ENCODE measurements at places on chromosomes 2 and 18.

GRCh38 chr2:118292991-118293390, 204.7 kb downstream of the INSIG2 start:
- no peak for DNase-seq

- no peak for DNase-seq
These were observed 157.6 kb downstream of the EN1 start for GRCh38 chr2:118689874-118690273.

DNA sequence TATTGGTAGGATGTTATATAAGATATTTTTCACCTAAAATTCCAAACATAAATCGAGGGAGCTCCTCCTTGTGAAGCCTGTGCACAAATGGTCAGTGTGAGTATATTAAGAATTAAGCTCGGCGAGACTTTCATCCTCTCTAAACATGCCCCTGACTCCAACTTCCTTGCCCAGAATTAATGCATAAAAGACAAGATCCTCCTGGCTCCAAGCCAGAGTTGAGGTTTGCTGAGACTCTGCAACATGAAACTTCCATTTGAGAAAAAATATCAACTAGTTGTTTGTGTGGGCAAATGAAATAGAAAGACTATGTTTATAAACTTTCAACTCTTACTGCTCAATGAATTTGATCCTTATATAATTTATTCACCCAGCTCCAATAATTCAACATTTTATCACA, 68.1 kb downstream of the CCDC178 start:
- DNase-seq = no peak

DNA sequence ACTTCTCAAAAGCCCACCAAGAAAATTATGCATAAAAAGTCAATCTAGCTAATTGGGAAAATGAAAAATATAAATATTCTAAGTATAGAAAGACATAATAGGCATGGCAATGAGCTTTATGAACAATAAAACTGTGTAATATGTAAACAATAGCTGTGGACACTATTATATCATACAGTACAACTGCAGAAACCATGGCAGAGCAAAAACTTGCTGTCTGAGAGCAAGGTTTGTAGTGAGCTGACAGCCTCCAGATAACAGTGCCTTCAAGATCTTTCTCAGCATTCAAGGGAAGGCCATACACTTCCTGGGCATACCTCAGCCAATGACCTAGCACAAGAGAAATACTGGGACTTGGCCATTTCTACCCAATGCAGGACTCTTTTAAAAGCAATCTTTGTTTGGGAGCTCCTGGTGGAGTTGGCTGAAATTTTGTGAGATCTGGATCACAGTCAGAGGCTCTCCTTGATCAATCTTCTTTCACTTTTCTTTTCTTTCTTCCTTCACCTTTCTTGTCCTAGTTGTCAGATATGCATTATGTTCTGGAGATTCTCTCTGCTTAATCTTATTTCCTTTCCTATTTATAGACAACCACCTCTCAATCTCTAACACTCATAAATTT, 427.2 kb upstream of the UBE2E3 start:
- no peak for DNase-seq

DNA sequence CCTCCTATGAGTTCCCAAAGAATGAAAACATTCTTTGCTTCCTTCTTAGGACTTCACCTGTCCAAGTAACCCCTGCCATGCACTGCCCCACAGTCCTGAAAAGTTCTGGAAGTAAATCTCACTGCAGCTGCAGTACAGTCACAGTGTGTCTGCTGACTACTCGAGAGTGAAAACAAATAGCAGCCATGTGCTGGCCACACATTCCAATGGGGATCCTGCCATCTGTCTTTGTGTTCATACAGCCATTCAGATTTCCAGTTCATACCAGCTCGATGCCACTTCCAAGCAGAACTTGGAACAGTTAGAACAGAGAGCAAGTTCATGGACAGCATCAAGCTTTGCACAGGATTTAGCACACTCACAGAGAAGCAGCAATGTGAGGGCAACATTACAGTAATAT, 629.9 kb upstream of the ACVR2A start:
- no peak for DNase-seq

DNA sequence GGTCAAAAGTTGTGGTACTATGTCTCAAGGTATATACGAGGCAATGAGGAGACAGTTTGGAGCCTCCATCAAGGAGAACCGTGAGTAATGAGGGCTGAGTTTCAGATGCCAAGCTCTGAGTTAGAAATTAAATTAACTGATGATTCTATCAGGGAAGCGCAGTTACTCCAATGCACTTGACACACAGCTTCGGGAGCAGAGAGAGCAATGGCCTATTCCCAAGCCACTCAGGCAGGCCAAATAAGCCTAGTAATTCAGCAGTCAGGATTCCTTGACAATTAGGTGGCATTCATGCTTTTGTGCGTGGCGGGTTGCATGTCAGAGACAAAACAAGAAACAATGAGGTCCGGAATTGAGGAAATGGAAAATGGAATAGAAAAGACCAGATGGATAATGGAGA, 123.2 kb downstream of the MMADHC start:
- no peak for DNase-seq

DNA sequence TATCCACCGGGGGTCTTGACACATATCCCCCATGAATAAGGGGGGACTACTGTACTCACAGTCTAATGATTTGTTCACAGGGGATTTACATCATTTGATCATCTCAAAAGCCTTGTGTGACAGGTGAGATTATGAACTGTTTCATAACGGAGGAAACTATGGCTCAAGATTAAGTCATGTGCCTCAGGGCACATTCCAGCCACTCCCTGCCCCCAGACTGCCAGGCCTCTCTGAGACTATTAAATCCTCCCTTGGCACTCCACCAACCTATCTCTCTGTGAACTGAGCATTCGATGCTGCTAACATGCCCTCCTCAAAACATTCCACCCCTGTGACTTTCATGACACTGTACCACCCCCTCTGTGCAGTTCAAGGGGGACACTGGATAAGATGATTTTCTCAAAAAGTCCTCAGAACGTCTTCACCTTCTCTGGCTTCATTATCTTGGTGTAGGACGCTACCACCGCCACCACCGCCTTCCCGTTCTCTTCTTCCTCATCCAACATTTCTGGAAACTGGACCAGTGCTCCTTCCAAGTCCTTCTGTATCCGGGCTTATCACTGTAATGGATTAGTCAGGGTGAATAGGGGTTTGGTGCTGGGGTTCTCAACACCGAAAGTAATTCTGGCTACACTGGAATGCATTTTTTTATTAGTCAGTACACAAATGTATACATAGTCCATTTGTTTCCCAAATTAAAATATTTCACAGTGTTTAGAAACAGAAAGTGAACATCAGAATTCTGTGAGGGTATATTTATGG, 169.6 kb downstream of the KCNS3 start:
- no peak for DNase-seq

DNA sequence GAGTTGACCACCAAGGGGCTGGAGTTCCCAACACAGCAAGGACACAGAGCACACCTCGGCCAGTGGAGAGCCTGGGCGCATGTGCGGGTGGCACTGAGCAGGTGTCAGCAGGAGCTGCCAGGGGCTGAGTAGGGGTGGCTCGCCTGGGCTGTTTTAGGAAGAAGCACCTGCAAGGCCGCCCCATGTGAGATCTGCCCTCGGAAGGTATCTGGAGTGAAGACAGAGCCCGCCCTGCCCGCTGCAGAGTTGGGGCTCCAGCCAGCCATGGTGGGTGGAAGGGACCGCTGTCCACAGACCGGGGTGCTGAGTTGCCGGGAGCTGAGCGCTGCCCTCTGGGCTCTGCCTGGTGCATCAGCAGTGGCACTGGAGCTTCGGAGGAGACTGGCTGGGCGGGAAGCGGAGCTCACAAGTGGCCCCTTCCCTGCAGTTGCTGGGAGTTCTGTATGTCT, 35.2 kb downstream of the MTERF4 start:
- DNase-seq = no peak

DNA sequence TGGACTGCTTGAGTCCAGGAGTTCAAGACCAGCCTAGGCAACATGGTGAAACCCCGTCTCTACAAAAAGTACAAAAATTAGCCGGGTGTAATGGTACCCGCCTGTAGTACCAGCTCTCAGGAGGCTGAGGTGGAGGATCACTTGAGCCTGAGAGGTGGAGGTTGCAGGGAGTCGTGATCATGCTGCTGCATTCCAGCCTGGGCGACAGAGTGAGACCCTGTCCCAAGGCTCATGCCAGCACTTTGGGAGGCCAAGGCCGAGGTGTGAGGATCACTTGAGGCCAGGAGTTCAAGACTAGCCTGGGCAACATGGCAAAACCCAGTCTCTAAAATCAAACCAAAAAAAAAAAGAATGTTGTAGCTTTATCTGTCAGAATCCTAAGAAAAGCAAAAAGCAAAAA, 25.4 kb downstream of the SMC6 start:
- DNase-seq = no peak

DNA sequence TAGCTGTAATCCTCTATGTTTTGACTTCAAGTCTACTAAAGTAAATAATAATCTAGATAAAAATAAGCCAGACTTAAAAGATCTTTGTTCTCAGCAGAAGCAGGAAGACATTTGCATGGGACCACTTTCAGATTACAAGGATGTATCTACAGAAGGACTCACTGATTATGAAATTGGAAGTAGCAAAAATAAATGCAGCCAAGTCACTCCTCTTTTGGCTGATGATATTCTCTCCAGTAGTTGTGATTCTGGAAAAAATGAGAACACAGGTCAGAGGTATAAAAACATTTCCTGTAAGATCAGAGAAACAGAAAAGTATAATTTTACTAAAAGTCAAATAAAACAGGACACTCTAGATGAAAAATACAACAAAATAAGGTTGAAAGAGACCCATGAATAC, 338.4 kb downstream of the ZNF804A start:
- no peak for DNase-seq

GRCh38 chr2:60555066-60555782, 1.8 kb upstream of the BCL11A start:
- DNase-seq = no peak

GRCh38 chr2:84052913-84053312, 406.2 kb downstream of the SUCLG1 start:
- DNase-seq = no peak

DNA sequence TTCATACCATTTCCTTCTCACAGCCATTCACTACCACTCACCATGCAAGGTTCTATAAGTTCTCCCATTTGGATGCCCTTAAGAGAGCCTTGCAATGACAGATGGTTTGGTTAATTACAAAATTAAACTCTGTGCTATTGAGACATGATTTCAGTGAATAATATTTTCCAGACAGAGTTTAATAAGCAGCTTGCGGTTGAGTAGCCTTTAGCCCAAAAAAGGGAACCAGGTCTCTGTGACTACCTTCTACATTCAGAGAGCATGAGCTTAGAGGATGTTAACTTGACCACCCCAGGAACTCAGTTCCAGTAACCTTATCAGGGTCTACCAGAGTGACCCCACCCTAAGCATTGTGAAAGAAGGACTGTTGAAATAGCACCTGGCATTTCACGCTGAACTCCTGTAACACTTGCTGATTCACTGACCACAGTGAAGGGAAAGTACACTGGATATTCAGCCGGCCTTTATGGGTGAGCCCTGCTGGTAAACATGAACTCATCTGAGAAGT, 1173.1 kb upstream of the ZEB2 start:
- DNase-seq = peak; percentile 12

DNA sequence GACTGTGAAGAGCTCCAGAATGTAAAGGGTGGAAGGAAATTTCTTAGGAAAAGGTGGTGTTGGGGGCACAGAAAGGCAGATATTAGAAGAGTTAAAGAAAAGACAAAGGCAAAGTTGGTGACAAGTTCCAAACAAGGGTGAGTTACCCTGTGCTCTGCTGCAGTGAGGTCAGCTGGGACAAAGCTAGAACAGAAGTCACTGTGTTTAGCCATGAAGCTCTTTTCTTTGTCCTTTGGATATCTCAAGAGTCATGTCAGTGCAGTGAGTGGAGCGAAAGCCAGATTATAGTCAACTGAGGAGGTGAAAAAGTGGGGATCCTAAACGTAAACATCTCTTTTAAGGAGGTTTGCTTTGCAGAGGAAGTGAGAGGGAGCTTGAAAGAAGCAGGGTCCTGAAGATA, 187.8 kb upstream of the ALPP start:
- no peak for DNase-seq

- DNase-seq = no peak
These were observed 88.4 kb upstream of the MGAT4A start for GRCh38 chr2:98819231-98819766.

GRCh38 chr2:168470320-168471162, 14.5 kb downstream of the CERS6 start:
- no peak for DNase-seq

GRCh38 chr2:12202313-12203075, 456.1 kb downstream of the LPIN1 start:
- DNase-seq = no peak

DNA sequence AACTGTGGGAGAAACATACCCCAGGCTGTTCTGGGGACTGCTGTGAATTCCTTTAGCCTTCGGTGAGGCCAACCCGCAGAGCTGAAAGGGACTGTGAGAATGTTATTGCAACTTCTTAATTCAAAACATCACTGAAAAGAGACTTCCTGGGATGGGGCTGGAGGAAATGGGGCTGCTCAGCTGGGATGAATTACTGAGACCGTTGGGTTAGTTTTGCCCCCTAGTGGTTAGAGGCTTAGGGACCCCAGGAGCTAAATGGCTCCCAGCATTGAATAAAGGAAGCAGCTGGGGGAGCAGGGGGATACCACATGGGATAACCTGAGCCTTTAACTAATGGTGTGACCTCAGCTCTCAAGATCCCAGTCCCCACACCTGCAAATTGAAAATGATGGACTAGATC, 941.1 kb upstream of the FANCL start:
- peak; percentile 49 for DNase-seq

GRCh38 chr2:236776695-236777251, 207.1 kb downstream of the ACKR3 start:
- DNase-seq = peak; percentile 91

GRCh38 chr18:50183556-50183955, 11.4 kb downstream of the MYO5B start:
- DNase-seq = no peak

DNA sequence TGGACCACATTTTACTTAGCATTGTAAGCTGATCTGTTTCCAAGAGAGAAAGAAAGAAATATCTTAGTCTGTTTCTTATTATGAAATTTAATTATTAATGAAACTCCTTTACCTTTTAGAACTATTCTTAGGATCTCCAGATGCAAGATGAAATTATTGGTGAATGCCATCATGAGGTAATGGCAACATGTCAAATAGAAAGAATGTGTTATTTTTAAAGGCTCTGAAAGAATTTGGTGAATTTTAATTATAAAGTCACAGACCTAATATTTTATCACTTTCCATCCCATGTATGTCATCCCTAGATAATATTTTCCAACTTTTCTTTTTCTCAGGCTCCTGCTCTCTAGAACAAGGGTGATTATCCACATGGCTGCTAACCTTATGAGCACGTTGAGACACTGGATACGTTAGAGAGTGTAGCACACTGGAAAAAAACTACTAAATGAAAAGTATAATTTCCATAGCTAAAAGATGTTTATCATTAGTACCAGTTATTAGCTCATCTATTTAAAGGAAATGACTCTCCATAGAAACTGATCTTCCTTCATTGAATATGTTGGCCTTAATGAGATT, 95.2 kb upstream of the SCG2 start:
- DNase-seq = no peak

Data from brain pericyte (primary cell).